ENCODE measurements at places on chromosomes 7 and 10.
A peak's percentile ranks its signal among the peaks of the same experiment; 100 is the strongest.

DNA sequence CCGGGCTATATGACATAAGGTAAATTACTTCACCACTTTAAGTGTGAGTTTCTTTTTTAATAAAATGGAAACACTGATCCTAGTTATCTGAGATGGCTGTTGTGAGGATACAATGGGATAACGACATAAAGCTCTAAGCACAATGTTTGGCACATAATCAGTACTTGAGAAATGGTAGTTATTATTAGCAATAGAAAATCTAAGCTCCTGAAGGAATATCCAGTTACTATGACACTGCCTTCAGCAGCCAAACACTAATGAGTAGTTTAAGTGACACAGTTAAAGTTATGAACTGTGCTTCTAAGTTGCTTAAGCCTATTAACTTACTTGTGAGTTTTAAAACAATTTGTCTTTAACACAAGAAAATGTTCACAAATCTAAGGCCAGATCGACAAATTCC is 96.8 kb downstream of the ELAPOR2 start:
- DNase-seq = no peak

DNA sequence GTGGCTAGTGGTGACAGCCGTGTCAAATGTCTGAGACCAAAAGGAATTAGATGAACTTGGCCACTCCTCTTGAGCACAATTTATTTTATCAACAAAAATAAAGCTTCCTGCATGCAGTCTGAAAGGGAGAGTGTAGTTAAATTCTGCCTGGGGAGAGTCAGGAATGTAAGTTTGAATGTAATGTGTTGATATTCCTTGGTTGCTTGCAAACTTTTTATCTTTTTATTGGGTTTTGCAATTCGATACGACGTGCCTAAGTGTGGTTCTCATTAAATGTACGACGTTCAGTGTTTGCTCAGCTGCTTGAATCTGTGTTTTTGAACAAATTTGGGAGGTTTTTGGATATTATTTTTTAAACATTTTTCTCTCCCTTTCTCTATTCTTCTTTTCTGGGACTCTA is 839.9 kb downstream of the CCSER2 start:
- no peak for DNase-seq

- no peak for DNase-seq
Observed at GRCh38 chr7:90568213-90568612, 27.9 kb upstream of the CDK14 start.

GRCh38 chr7:90224195-90224594 is 12.7 kb downstream of the STEAP2 start:
- no peak for DNase-seq

- DNase-seq = no peak
Observed at GRCh38 chr7:114710499-114710898, 211.4 kb upstream of the MDFIC start.

DNA sequence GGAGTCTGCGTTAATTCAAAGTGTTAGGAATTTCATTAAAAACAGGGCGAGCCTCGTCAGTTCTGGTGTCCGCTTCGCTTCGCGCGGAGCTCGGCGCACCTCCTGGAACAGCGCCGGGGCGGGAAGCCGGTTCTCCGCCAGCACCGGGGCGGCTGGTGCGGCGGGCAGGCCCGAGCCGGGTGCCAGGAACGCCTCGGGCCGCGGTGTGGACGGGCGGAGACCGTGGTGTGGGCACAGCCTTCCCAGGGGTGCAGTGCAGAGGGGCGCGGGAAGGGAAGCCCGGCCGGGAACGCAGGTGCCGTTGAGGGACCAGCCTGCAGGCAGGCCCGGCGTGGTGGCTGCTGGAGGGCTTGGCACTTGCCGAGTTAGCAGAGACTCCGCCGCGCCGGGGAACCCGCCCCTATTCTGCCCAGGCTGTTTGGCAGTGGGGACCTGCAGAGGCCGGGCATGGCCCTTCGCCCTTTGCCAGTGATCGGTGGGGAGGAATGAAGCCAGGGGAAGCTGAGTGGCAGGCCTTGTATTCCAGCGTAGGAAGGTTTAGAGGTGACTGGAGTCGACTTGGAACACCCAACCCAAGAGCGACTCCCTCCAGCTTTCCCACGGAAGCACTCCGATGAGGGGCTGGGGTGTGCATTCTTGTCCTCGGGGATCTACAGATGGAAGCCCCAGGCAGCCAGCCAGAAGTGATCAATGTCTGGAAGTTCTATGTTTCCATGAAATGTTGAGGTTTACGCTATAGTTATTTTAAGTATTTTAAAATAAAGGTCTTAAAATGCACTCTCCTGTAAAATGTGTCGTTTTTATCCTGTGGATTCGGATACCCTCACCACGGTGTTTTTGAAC is 945 bp upstream of the RHEB start:
- DNase-seq = peak; percentile 17

GRCh38 chr7:23450518-23450917 is 19.8 kb downstream of the IGF2BP3 start:
- no peak for DNase-seq

- DNase-seq = no peak
Observed at GRCh38 chr7:12716134-12716681, 28.8 kb downstream of the ARL4A start.

Measured in T-helper 9 cell (primary cell).